ENCODE measurements at places on chromosomes 2 and 18.

DNA sequence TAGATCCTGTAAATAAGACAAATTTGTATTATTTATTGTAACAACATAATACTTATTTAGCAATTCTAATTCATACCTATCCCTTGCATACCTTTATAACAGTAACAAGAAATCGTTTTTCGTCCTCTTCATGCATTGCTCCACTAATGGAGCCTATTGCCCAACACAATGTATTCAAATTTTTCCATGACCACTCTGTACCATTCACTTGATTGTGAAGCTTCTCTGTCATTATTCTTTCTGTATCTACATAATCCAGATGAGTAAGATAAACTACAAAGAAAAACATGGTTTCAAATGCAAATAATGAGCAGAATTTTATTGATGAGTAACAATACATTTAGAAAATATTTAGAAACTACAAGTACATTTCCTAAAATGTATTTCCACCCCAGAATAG, 21.6 kb upstream of the USP34 start:
- no peak for DNase-seq

GRCh38 chr2:231174211-231174651, 24.2 kb upstream of the ARMC9 start:
- no peak for DNase-seq

GRCh38 chr2:172655091-172655837, 80.4 kb upstream of the RAPGEF4 start:
- no peak for DNase-seq

- no peak for DNase-seq
Observed at GRCh38 chr2:149082735-149083134, 44.2 kb downstream of the LYPD6B start.

GRCh38 chr18:11995445-11996189, 14.3 kb downstream of the IMPA2 start:
- peak; percentile 27 for DNase-seq

Measured in CD4-positive, CD25-positive, alpha-beta regulatory T cell (primary cell).